ENCODE measurements at places on chromosomes 5 and 9. TPM values are rescaled to one million over a fixed set of nuclear protein-coding genes. Genes with fewer than 3 reads are reported as not detected.

DNA sequence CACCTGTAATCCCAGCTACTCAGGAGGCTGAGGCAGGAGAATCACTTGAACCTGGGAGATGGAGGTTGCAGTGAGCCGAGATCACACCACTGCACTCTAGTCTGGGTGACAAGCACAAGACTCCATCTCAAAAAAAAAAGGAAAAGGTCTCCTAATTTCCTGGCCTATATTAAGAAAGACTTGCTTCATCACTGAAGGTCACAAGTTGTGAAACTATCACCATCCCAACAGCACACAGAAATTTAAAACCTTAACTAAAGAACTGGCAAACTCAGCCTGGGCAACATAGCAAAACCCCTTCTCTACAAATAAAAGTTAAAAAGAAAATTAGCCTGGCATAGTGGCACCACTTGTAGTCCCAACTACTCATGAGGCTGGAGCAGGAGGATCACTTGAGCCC is 17.2 kb downstream of the FRMD3 start:
- ATAC-seq: no peak

Gene DOCK8
- 36.0 TPM for total RNA-seq

GRCh38 chr5:97544678-97545077 is 361.6 kb upstream of the RIOK2 start:
- ATAC-seq: no peak

Gene KCNMB1
- total RNA-seq: 60.4 TPM

GRCh38 chr5:177209610-177210009 is 76.0 kb downstream of the NSD1 start:
- ATAC-seq: no peak

Gene DMRT1
- total RNA-seq: not detected

Gene HNRNPK
- total RNA-seq: 582 TPM

DNA sequence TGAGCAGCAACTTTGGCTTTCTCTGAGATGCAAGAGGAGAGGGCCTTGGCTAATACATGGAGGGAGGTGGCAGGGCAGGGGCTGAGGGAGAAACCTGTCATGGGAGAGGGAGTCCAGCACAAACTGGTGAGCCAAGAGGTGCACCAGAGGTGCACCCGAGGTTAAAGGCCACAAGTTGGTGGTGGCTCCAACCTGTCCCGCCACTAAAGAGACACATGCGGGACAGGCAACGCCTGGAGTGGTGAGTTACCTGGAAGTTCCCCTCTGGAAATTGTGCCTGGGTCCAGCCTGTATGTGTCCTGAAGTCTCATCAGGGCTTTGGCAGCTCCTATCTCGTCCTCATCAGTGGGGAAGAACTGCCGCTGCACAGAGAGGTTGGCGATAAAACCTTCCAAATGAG is 14.0 kb downstream of the P4HA2 start:
- no peak for ATAC-seq

Gene SURF6
- total RNA-seq: 25.8 TPM

GRCh38 chr9:134996591-134997530 is 79.1 kb upstream of the FCN1 start:
- ATAC-seq: no peak

GRCh38 chr5:56749842-56750241 is 65.5 kb upstream of the MAP3K1 start:
- ATAC-seq: no peak

Gene SLC36A2
- not detected for total RNA-seq

DNA sequence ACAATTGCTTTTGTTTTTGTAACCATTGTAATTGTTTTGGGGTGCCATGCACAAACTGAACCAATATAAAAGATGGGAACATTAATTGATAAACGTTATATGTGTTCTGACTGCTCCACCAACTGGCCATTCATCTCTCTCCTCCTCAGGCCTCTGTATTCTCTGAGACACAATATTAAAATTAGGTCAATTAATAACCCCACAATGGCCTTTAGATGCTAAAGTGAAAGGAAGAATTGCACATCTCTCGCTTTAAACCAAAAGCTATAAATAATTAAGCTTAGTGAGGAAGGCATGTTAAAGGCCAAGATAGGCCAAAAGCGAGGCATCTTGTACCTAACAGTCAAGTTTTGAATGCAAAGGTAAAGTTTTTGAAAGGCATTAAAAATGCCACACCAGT is 448.4 kb upstream of the ITGA1 start:
- ATAC-seq: no peak

Gene SLC27A6
- total RNA-seq: 80.1 TPM

Gene NTNG2
- 1.0 TPM for total RNA-seq

DNA sequence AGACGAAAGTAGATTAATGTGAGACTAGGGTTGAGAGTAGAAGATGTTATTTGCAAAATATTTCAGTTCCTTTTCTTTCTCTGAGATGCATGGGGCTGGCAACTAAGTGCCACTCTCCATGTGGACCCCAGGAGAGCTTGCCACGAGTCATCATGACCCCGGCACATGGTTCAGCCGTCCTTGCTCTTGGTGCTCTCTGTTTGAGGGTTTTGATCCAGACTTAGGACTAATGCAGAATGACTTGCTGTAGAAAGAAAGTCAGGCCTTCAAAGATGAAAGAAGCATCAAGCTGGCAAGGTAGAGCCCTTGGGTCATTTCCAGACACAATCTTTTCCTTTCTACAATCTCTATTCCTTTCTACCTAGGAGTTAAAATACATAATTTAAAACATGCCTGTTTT is 84.7 kb downstream of the RASGRF2 start:
- no peak for ATAC-seq

- no peak for ATAC-seq
Observed at GRCh38 chr5:130151239-130151638, 247.0 kb downstream of the CHSY3 start.

DNA sequence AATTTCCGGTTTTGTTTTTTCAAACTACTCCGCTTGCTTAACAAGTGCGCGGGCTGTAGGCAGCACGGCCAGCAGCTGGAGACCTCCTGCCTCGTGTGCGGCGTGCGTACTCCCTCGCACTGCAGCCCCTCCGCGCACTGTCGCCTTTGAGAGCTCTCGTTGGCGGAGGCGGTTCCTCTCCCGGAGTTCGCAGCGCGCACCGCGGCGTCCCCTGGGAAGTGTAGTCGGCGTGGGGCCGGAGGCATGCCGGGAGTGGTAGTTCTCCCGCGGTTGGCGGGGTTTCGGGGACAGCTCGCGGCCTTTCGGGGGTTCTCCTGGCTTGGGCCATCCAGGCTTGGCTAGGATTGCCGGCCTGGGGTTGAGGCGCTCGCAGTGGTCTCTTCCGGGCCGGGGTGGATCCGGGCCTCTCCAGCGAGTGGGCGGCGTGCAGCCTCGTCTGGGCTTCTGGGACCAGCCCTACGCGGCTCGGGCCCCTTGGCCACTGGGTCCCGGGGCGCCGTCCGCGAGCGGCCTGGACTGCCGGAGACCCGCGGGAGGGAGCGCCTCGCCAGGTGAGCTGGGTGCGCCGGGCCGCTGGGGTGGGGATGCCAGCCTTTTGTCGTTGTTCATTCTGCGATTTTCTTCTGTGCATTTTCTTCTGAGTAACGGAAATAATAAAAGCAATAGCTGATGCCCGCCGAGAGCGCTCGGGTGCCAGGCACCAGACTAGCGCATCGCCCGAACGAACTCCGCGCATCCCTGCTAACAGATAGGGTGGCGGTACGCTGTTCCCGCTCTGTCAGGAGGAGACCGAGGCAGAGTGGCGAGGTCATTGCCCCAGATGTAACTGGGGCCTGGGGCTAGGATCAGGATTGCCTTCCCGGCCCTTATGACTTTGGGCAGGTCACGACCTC is at the start of gene ZNF354C:
Gene ZNF354C, plus strand, starts transcription at position 258 of the 893 bp plus-strand sequence. CDS start 1,696 bp downstream, outside the sequence.
- peak; percentile 97 for ATAC-seq

DNA sequence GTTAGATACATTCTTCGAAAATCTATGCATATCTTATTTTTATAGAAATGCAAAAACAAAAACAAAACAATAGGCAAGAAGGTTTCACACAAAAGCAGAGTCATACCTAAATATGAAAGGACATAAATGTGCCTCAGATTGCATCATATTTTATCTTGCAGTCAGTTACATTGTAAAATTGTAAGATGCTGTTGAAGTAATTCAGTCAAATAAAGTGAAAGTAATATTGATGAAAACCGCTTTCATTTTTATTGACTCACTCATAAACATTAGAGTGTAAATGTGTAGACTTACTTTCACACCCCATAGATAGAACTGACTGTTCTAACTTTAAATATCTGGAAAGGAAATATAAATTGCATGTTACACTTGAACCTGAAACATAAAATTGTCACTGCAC is 931.5 kb upstream of the NUDT12 start:
- ATAC-seq: no peak

DNA sequence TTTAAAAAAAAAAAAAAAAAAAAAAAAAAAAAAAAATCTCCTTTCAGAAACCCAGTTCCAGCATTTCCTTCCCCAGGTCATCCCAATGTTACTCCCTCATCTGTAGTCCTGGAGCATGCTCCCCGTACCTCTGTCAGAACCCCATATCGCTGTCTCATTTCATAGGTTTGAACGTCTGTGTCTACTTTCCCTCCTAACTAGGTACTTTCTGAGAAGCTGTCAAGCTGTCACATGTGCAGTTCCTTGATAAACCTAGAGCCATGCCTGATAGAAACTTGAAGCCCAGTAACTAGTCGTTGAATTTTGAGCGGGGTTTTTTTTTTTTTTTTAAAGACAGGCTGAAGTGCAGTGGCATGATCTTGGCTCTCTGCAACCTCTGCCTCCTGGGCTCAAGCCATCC is 15.6 kb downstream of the EXOSC3 start:
- no peak for ATAC-seq

DNA sequence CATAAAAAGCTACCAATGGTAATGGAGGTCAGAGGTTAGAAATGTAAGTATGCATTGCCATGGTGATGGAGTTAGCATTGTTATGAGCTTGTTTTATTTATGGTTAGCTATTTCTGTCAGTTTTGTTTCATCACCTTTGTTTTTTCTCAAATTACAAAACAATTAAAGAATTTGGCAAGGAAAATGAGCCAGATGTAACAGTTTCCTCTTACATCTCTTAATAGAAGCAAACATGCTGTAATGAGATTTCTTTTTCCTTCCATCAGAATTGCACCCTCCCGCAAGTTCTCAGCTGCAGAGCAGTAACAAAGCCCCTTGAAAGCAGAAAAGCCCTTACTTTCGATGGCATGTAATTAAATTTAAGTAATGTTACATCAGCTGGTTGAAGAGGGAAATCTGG is 233.0 kb downstream of the SGCD start:
- no peak for ATAC-seq

Gene IGFBPL1
- 3.2 TPM for total RNA-seq

Gene SUSD3
- total RNA-seq: 1.5 TPM

Gene SLIT3
- 32.1 TPM for total RNA-seq

DNA sequence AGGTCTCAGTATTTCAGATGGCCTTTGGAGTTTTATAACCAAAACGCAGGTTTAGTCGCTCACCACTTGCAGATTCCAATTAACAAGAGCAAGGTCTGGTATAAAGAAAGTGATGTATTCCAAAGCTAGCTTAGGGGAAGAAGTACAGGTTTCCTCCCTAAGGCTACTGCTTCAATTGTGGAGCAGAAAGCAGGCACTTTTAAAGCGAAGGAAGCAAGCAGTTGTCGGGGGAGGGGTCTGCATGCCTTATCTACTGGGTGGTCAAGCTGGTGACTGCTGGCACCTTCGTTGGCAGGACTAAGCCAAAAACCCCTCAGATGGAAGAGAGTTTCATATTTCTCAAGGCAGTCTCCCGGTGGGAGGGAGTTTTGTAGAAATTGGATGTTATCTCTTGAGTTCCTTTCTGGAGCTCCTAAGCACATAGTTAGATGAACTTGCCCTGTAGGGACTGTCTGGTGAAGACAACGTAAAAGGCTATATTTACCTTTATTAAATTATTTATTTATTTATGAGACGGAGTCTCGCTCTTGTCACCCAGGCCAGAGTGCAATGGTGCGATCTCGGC is 1.6 kb upstream of the TMEM245 start:
- no peak for ATAC-seq

DNA sequence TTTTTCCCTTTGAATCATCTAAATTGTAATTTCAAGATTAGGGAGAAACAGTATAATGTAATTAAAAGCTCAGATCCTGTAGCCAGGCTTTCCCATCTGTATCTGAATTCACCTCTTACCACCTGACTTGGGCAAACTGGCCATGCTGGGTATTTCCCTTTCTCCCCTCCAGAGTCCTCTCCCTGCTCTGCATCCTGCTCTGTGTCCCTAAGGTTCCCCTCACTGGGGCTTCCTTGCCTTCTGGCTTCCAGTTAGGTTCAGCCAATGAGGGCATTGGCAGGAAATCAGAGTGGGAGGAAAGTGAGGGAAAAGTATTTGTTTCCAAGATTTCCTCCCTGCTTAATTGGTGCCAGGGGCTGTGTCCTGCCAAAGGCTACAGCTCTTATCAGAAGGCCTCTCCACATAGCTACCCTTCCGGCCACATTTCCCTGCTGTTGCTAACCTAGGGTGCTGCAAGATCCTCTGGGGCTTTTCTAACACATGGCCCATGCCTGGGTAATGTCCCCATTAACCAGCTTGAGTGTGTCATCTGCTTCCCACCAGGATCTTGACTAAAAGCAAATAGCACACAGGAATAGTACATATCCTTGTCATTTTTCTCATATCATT is 51.0 kb upstream of the MPDZ start:
- peak; percentile 65 for ATAC-seq

Gene PCSK5
- total RNA-seq: 35.8 TPM

DNA sequence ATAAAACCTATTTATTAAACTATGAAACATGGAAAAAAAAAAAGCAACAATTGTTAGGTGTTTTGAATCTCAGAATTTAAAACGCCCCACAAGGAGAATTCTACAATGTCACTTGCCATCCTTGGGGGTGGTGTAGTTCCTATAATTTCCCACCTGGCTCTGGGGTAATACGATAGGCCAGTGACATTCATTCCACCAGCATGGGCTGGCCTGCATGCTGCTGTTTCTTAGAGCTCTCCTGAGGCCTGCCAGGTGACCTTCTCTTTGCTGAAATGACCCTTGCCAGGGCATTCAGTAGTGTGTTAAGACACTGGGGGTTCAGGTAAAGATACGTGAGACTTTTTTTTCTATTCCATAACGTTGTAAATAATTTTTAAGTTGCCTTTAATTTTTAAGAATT is 10.0 kb upstream of the ARHGEF28 start:
- ATAC-seq: no peak

DNA sequence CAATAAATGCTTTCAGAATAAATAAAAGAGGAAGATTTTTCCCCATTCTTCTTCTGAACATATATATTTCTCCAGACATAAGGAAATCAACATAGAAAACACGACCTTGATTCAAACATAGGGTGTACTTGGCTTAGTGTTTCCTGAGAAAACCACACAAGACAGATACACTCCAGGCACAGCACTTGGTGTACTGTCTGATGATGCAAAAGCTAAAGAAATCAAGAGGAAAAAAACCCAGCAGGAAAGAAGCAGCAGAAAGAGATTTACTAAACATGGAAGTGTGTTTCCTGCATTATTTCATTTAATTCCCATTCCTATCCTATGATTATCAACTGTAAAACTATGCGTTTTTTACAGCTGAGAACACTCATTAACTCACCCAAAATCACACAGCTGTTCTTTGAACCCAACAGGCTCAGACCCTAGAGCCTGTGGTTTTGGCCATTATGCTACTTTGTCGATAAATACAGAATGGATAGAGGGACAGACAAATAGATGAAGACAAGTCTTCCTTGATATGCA is 46.1 kb downstream of the NIPAL4 start:
- ATAC-seq: no peak

Gene S1PR3
- total RNA-seq: 193 TPM

GRCh38 chr9:72363908-72364678 is 915 bp downstream of the ZFAND5 start:
- ATAC-seq: peak; percentile 4

Gene FAXDC2
- total RNA-seq: 26.6 TPM

Gene ARID3C
- total RNA-seq: not detected

GRCh38 chr9:82419696-82420486 is 431.3 kb downstream of the SPATA31D1 start:
- ATAC-seq: no peak

All from gastroesophageal sphincter (tissue), 4 donors.